ENCODE measurements at places on chromosomes 1 and 21.

GRCh38 chr1:234833646-234834045 is 223.7 kb upstream of the IRF2BP2 start:
- DNase-seq, result no peak

GRCh38 chr1:192038567-192038966 is 119.7 kb upstream of the RGS18 start:
- DNase-seq, result no peak

GRCh38 chr21:35840197-35840799 is 220.0 kb downstream of the SETD4 start:
- no peak for DNase-seq

DNA sequence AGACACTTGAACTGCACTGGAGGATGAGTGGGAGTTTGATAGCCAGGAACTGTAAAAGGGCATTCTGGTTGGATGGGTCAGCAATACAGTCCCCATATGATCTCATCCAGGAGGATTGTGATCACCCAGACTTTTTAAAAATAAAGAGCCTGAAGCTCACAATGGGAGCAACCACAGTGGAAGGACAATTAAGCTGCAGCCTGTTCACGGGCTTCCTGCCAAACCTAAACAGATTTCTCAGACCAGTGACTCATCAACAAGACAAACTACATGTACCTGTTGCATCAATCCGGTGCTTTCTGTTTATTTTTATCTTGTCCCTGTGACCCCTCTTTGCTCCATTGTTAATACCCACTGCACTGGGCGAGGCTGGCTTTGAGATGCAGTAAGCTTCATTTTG is 52.3 kb downstream of the PAPPA2 start:
- DNase-seq, result no peak

GRCh38 chr1:17198476-17199258 is 6.3 kb upstream of the PADI1 start:
- no peak for DNase-seq

- no peak for DNase-seq
These were observed 40.2 kb downstream of the NID1 start for GRCh38 chr1:236024641-236025040.

DNA sequence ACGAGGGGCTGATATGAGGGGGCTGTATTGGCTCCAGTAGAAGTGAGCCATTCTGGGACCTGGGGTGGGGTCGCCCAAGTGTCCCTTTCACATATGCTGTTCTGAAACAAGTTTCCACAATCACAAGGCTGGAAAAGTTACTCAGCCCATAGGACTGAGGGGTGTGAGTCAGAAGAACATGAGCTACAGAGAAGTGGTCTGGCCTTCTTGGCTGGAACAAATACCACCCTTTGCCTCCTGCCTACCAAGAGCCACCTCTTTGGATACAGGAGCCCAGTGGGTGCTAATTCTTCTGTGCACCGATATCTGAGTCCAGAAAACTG is 42.4 kb downstream of the MEF2D start:
- no peak for DNase-seq

- DNase-seq, result no peak
These were observed 2.3 kb downstream of the RGS16 start for GRCh38 chr1:182601913-182602312.

- DNase-seq, result no peak
These were observed 21.2 kb upstream of the ZP4 start for GRCh38 chr1:237911911-237912310.

- no peak for DNase-seq
These were observed 3.0 kb upstream of the FOXD3 start for GRCh38 chr1:63319046-63320021.

- no peak for DNase-seq
These were observed 93.3 kb upstream of the ADAMTS5 start for GRCh38 chr21:27060190-27060589.

GRCh38 chr1:233909195-233909594 is 4.7 kb downstream of the SLC35F3 start:
- DNase-seq, result no peak

GRCh38 chr1:10834770-10835412 is 38.4 kb upstream of the CASZ1 start:
- DNase-seq, result no peak

DNA sequence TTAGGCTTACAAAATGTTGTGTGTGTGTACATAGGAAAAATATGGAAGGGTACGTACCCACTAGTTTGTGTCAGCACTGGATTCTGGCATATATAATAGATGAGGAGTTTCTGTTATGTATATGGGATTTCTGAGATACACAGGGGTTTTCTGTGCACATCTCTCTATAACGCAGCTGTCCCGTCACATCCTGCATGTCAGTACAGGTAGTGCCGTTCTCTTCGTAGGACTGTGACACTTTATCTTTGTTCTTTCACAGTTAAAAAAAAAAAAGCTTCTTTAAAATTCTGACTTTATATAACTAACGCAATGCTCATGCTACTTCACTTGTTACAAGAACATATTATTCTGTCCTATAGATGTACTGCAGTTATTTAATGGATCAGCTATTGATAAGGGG is 42.9 kb downstream of the ADARB1 start:
- DNase-seq, result no peak

All from caudate nucleus (tissue), 63 donors.